Fibroblast of lung (primary cell): ENCODE measurements at places on chromosomes 3 and 15. TPM values are rescaled to one million over a fixed set of nuclear protein-coding genes. Genes with fewer than 3 reads are reported as not detected.

The ACAD9 gene
- polyA plus RNA-seq = 33.6 and 45.3 TPM in 2 replicates

GRCh38 chr3:11016727-11017126, 24.2 kb downstream of the SLC6A1 start:
- no peak for DNase-seq

- DNase-seq = no peak
Observed at GRCh38 chr3:106629215-106629832, 747.9 kb upstream of the CCDC54 start.

- peak; percentile 8 for DNase-seq
Observed at GRCh38 chr3:385151-385550, 188.6 kb downstream of the CHL1 start.

GRCh38 chr3:148389916-148390315, 307.8 kb upstream of the AGTR1 start:
- peak; percentile 47 for DNase-seq

DNA sequence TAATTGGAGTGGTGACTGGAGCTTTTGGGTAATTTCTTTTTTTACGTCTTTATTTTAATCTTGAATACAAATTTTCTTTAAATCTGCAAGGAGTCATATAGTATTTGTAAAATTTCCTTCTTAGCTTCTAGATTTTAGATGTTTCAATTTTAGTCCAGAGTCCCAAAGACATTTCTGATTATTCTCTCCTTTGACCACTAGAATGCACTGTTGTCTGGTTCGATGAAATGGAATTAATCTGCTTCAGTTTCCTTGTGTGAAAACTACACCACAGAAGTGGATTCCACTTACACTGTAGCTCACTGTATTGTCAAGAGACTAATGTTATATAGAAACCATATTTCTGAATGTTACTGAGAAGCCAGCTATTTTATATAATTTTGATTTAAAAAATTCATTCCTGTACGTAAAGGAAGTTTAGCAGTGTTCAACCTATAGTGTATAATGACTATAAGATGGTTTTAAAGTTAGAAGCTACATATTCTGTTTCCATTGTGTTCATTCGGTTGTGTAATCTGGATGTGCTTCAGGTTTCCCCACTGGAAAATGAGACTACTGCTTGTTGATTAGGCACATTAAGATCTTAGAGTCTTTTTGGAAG, 6.1 kb downstream of the GRAMD1C start:
- DNase-seq = peak; percentile 34

DNA sequence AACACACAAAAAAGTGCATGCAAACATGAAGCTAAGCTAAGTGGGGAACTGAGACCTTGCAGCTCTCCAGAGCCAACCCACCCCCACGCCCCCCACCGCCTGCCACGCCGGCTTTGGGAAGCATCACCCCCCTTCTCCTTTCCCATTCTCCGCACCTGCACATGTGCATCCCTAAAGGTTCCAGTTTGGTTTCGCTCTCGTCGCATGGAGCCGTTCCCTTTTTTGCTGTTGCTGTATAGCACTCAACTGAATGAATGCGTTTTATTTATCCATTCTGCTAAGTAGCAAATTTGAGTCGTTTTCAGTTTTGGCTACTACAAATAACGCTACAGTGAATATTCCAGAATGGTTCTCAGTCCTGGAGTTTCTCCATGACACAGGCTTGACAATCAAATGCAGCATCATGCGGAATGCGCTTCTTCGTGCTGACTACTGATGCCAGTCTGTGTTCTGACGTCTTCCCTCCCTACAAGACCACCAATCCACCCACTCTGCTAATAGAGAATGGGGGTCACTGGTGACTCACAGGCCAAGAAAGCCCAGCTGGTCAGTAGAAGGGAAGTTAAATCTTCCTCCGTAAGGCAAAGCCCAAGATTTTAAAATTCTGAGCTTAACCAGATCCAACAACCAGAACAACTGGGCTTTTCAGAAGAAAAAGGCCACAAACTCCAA, 115.3 kb downstream of the XXYLT1 start:
- peak; percentile 22 for DNase-seq

- peak; percentile 86 for DNase-seq
Observed at GRCh38 chr15:90872486-90873184, 4.2 kb downstream of the FURIN start.
